ENCODE measurements at places on chromosomes 3 and 15. TPM values are rescaled to one million over a fixed set of nuclear protein-coding genes. Genes with fewer than 3 reads are reported as not detected.

DNA sequence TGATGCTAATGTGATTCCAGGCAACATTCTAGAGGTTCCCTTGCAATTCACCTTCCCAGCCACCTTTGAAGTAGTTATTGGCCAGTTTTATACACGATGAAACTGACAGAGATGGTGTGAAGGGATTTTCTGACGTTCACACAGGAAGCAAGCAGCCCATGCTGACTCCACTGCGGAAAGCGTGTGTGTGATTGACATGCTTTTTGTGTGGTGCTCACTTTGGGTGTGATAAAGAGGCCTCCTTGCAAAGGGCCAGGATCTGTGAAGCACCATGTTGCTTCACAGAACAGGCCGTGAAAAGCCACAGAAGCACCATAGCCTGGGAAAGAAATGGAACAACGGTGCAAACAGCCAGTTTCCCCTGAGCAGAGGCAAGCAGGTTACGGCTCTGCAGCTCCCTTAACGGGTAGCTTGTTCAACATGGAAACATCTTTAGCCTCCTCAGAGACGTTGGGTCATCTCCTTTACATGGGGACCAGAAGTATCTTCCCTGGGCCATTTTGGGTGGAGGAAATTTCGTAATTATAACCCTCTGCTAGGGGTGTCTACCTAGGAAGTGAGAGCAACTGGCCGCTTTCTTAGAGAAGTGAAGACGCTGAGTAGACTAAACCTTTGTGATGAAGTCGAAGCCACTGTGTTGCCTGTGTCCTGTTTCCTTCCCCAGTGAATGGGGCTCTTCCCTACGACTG is 108.5 kb downstream of the APBA2 start:
- DNase-seq = no peak

- DNase-seq = peak; percentile 71
Measured at GRCh38 chr15:90931828-90932659, at the start of gene HDDC3. Gene HDDC3 (minus strand): TSS chr15:90932549. CDS start chr15:90932540, 9 bp downstream.

DNA sequence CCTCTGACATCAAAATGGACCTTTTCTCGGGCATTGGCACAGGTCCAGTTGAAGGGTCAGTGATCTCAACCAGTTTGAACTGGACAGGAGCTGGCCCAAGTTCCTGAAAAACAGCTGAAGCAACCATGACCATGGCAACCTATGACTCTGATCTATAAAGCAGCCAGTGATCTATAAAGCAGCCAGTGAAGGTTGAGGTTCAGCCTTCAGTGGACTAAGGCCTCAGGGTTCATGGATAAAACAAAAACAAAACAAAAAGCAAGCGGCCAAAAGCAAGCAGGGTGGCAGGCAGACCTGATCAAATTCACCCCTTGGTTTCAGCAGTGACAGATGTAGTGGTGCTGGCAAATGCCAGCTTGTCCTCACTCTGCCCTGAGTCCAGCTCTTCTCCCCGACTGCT is 10.0 kb upstream of the CHRNB4 start:
- no peak for DNase-seq

DNA sequence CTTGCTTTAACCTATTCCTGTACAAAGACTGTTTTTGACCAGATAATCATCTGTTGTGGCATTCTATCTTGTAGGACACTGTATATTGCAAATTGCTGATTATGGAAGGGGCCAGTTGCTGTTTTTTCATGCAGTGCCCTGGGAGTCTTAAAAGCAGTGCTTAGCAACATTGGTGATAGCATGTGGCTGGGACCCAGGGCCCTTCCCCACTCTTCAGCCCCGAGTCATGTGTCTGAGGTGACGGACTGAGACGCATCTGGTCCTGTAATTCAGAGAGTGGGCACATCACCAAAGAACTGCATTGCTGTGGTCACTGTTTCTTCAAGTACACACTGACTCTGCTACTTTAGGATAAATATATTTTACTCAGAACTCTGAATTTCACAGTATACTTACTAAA is 63.4 kb downstream of the SNRK start:
- DNase-seq = no peak

DNA sequence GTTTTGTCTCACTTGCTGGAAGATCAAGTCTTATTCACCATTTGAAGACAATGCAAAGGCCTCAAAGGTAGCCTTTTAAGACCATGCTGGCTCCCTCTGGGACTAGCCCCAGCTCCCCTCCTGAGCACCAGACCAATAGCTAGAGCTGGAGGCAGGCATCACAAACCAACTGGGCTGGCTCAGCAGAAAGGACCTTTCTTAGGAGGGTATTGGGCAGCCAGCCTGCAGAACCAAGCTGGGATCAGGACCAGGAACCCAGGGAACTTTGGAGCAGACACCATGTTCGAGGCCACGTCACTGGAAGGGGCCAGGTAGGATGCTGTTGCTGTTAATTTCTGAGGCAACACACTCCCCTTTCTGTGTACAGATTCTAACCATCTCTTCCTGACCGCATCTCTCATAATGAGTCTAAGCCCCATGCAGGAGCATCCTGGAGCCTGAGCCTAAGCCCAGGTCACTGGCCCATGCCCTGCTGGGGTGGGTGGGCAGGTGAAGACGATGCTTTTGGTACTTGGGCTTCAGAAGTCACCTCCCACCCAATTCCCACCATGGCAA is 81.4 kb upstream of the KLF13 start:
- DNase-seq = no peak

- DNase-seq = no peak
Measured at GRCh38 chr15:88745065-88745464, 58.2 kb upstream of the ACAN start.

DNA sequence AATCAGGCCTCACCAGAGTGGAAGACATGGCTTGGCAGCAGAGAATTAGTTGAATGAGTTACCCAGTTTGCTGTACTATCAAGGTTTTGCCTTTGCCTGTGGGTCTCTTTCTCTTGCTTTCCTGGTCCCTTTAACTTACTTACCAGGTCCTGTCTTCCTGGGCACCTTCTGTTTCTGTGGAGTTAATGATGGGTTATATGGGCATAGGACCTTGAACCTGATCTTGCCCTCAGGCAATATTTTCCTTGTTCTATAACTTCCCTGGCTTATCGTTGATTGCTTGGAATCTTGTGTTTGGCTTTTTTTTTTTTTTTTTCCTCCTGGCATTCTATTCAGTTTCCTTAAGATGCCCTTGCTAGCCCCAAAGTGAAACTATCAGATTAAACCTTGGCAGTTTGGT is 106.8 kb downstream of the HHLA2 start:
- no peak for DNase-seq

DNA sequence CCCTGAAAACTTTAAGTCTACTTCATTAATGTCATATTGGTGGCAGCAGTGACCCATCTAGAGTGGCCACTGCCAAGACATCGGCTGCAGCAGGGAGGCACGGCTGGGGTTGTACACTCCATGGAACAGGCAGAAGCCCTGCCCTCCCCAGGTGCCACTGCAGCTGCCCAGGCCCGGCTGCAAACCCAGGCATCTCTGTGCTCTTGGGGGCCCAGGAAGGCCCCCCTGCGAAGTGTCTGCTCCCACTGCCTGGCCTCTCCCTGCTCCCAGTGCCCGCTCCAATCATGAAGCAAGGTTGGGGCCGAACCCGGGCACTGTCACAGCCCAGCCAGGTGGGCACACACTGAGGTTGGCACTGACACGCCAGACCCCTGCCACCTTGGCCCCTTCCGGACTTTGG is 12.1 kb upstream of the RPL14 start:
- no peak for DNase-seq

- no peak for DNase-seq
Measured at GRCh38 chr3:15276028-15276724, 56.2 kb downstream of the SH3BP5 start.

DNA sequence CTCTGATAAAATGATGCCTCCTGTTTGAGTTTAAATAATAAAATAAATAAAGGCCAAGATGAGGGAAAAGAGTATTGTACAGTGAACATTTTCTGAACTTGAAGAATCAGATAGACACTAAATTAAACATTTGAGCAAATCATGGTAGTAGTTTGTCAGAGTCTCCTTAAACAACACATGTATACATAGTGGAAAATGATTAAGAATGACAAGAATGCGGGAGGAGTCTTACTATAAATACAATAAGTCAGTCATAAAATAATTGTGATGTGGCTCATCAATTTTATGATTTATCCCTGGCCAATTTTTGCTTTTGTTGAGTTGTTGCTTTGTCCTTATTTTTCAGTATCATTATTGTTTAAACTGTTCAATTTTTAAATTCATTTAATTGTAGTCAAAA is 158.0 kb upstream of the TMC3 start:
- no peak for DNase-seq

GRCh38 chr3:188170461-188171459 is 16.8 kb downstream of the LPP start:
- no peak for DNase-seq

DNA sequence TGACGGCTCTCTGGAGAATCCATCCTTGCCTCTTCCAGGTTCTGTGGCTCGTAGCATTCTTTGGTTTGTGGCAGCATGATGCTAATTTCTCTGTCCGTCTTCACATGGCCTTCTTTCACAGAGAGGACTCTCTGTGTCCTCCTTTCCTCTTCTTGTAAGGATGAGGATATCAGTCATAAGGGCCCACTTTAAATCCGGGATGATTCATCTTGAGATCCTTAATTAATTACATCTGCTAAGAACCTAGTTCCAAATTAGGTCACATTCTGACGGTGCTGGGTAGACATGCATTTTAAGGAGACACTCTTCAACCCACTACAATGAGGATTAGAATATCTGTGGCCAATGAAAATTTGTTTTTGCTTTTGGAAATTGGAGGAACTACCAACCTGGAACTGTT is 15.7 kb upstream of the GXYLT2 start:
- DNase-seq = no peak

DNA sequence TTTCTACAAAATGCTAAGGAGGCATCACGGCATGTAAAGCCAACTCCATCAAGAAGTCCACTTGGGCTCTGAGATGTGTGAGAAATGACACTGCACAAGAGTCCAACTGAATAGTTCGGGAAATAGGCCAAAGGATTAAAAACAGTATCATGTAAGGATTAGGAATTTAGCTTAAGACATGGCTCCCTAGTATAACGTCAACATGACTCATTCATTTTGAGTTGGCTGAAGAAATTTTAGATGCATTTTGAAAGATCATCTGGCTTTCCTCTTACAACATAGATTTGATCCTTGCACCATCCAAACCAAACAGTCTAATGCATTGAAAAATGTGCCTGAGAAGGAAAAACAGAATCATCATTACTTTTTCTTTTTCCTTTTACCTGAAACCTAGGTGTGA is 109.3 kb upstream of the MME start:
- DNase-seq = no peak

GRCh38 chr15:35854316-35854715 is 308.4 kb upstream of the DPH6 start:
- DNase-seq = no peak

DNA sequence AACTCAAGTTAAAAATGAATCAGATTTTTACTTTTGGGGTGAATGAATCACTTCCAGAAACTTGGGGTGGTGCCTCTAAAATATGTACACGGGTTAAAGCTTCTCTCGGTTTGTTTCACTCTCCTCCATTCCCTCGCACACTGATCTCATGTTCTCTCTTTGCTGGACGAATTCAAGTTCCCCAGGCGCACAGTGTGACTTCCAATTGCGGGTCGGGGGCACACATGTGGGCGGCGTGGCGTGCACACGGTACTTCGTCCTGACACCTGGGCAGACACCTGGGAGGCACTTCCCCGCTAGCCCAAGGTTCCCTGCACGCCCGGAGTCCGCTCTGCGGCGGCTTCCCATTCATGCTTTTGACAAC is 692 bp downstream of the SCAANT1 start:
- DNase-seq = no peak

- DNase-seq = no peak
Measured at GRCh38 chr3:52473026-52473425, 17.6 kb downstream of the NISCH start.

GRCh38 chr3:133374708-133375402 is 25.0 kb upstream of the BFSP2 start:
- DNase-seq = no peak

DNA sequence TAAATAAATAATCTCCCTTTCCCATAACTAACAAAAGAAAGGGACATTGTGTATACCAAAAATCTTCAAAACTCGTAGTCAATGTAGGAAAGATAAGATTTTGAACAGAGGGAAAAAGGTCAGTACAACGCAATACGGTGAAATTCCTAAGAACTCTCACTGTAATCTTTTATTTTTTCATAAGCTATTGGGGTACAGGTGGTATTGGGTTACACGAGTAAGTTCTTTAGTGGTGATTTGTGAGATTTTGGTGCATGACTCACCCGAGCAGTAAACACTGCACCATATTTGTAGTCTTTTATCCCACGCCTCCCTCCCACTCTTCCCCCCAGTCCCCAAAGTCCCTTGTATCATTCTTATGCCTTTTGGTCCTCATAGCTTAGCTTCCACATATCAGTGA is 718.0 kb downstream of the TBL1XR1 start:
- DNase-seq = no peak

DNA sequence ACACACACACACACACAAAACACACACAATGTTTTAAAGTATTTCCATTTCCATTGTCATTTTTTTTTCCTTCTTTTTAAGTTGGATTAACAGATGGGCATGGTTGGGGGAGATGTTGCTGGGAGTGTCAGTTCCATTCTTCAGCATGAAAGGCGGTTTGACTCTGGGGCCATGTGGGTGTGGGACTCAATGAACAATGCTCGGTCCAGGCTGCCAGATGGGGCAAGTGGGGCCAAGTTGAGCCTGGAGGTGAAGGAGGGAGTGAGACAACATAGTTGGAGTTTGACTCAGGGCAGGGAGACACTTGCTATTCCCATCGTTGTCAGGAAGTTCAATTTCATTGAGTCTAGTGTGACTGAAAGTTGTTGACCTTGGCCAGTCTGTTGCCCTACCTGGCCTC is 125.3 kb downstream of the TLE3 start:
- DNase-seq = no peak

- no peak for DNase-seq
Measured at GRCh38 chr3:72279631-72280041, 494.7 kb upstream of the PROK2 start.

GRCh38 chr3:126918355-126918821 is 64.5 kb upstream of the PLXNA1 start:
- no peak for DNase-seq

- no peak for DNase-seq
Measured at GRCh38 chr3:26715431-26715830, 92.9 kb downstream of the LRRC3B start.

- no peak for DNase-seq
Measured at GRCh38 chr3:172282850-172283249, 165.4 kb downstream of the GHSR start.

GRCh38 chr3:149634072-149634471 is 23.8 kb downstream of the WWTR1 start:
- no peak for DNase-seq

GRCh38 chr3:184186184-184186901 is at the start of gene ABCF3:
Gene ABCF3 (plus strand): TSS chr3:184186199. CDS start chr3:184186208, 9 bp downstream.
- DNase-seq = no peak

GRCh38 chr15:60076582-60077276 is 72.6 kb downstream of the FOXB1 start:
- DNase-seq = no peak

GRCh38 chr15:64807051-64807749 is 18.2 kb downstream of the PIF1 start:
- DNase-seq = no peak

FEZF2 gene
- polyA plus RNA-seq = not detected

CPLX3 gene
- not detected for polyA plus RNA-seq

A4GNT gene
- polyA plus RNA-seq = 3.3 TPM

NMNAT3 gene
- polyA plus RNA-seq = 11.4 TPM

COL6A5 gene
- 0.06 TPM for polyA plus RNA-seq

LRCH3 gene
- 39.6 TPM for polyA plus RNA-seq

GNB4 gene
- polyA plus RNA-seq = 24.3 TPM

SUSD5 gene
- polyA plus RNA-seq = 5.3 TPM

ADGRG7 gene
- polyA plus RNA-seq = not detected

COLQ gene
- 6.1 TPM for polyA plus RNA-seq

TIMP4 gene
- 0.53 TPM for polyA plus RNA-seq

MESP2 gene
- polyA plus RNA-seq = 0.44 TPM
